Omental fat pad (tissue), 4 donors: ENCODE measurements at places on chromosomes 11 and 22. TPM values are rescaled to one million over a fixed set of nuclear protein-coding genes. Genes with fewer than 3 reads are reported as not detected.
A peak's percentile ranks its signal among the peaks of the same experiment; 100 is the strongest.

- DNase-seq: peak; percentile 60
Observed at GRCh38 chr11:64246871-64247728, at the start of gene PPP1R14B. Gene PPP1R14B, minus strand, starts transcription at chr11:64246943. Its CDS starts 270 bp downstream, at chr11:64246673.

GRCh38 chr11:21811572-21811971 is 381.3 kb upstream of the ANO5 start:
- no peak for DNase-seq

GRCh38 chr22:32082331-32082730 is 39.3 kb downstream of the SLC5A1 start:
- DNase-seq: no peak

GRCh38 chr22:19968450-19968891 is 26.9 kb upstream of the TXNRD2 start:
- no peak for DNase-seq

GRCh38 chr22:19169947-19170318 is 8.6 kb downstream of the SLC25A1 start:
- DNase-seq: no peak

NXPE1 gene
- not detected for total RNA-seq

DNA sequence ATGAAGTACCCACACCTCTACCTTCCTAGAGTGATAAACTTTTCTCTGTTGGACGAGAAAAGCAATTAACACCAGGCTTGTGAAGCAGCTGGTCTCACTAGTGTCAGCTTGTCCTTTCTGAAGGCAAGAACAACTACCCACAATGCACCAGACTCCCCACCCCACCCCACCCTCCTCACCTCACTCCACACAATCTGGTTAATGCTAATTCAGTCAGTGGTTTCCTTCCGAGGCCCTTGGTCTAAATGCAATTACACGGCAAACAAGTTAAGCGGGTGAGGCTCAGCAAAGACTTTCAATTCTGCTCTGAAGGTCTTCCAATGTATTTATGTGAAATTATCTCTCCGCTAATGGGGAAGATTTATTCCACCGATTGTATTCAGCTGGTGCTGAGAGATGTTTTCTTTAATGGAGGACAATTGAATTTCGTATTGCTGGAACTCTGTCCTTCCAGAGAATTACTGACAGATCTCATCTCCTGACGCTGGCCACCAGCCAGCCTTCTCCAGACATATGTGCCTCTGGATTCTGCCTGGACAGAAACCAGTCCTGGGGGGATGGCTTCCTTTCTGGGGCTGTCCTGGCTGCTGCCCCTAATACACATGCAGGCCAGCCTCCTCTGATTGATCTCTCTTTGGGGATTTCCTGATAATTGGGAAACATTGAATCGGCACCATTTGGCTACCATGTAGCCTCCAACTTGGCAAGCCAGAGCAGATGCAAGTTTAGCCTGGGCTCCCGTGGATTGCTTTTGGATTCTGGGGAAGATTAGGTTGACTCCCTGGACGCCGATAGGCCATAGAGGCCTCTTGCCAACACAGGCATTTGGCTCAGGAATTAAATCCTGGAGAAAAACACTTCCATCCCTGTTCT is 165.8 kb upstream of the NARS2 start:
- DNase-seq: no peak

GRCh38 chr11:43834286-43834685 is 46.3 kb upstream of the ALKBH3 start:
- no peak for DNase-seq

SLCO2B1 gene
- 151 TPM for total RNA-seq

GRCh38 chr11:95058621-95059020 is 8.1 kb upstream of the SRSF8 start:
- no peak for DNase-seq

- no peak for DNase-seq
Observed at GRCh38 chr11:22392561-22392960, 54.4 kb downstream of the SLC17A6 start.

DNA sequence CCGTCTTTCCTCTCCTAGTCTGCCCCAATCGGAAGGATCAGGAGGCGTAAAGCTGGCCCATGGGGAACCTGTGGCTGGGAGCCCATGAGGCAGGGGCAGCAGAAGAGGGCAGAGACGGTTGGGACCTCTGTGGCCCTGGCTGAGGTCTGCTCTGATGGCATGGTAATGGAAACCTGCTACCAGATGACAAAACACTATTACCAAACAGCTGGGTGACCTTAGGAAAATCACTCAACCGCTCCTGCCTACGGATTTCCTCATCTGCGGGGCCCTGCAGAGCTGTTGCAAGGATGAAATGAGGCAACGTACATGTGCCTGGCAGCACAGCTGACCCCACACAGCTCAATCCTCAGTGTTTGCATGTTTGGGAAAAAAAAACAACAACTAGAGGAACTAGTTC is 4.6 kb downstream of the AP5B1 start:
- DNase-seq: no peak
